ENCODE measurements at places on chromosomes 4 and X.

DNA sequence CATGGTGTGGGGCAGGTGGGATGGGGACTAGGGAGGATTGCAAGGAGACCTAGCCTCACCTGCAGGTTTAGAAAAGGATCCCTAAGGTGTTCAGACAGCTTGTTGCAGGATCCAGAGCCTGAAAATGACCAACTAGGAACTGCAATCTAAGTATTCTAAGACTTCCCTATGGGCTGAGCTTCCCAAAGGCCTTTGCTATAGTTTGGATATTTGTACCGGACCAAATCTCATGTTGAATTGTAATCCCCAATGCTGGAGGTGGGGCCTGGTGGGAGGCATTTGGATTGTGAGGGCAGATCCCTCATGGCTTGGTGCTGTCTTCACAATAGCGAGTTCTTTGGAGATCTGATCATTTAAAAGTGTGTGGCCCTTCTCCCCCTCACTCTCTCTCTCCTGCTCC, 52.1 kb downstream of the GPC3 start:
- DNase-seq = no peak

GRCh38 chr4:145390571-145390970, 91.1 kb upstream of the SMAD1 start:
- DNase-seq = no peak

- no peak for DNase-seq
These were observed 30.7 kb upstream of the CBR4 start for GRCh38 chr4:169040559-169041261.

DNA sequence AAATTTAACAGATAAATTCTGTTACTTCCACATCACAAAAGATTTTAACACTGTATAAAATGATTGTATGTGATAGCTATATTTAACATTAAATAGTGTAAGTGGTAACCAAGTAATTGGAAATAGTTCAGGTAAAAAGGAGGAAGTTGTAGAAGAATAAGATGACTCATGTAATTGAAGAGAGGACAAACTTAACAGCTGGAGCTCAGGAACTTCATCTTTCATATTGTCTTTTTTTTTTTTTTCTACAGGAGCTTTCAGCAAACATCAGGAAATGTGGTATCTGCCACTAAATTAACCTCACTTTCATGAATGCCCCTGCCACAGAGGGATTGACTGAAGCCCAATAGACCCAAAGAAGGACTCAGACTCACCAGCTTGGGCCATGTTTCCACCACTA, 188.4 kb upstream of the VEGFC start:
- DNase-seq = no peak

DNA sequence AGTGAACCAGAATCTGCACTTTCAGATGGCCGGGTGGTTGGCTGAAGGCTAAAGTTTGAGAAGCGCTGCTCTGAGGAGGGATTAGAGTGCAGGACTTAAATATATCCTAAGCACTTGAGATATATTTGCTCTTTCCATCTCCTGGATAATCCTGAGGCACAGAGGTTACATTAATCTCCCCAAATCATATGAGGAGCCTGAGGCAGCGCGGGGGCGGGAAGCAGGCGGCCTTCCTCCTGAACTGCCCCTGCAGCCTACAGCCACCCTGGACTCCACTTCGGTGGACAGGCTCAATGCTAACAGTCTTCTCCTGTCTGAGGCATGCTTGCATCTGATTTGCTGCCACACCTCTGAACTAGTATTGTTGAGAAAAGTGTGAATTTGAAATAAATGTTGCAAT, 72.5 kb downstream of the AFAP1 start:
- DNase-seq = no peak

DNA sequence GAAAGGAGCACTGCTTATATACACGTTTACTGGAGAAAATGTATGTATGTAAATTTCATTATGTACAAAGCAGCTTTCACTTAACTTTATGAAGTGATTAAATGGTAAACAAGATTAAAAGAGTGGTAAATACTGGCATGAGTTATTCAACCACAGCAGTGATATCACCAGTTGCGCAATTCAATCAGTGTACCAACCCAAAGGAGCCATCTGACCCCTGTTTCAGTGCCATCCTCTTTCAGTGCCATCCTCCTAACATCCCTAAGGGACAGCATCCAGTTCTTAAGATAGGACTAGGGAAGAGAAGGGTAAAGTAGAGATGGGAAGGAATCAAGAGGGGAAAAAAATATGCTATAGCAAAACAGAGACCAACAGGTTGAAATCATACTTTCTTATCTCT, 16.2 kb downstream of the HPF1 start:
- no peak for DNase-seq

- no peak for DNase-seq
These were observed 10.9 kb downstream of the DLG3 start for GRCh38 chrX:70455366-70456202.

- no peak for DNase-seq
These were observed 146.8 kb downstream of the KLHL4 start for GRCh38 chrX:87664381-87664780.

DNA sequence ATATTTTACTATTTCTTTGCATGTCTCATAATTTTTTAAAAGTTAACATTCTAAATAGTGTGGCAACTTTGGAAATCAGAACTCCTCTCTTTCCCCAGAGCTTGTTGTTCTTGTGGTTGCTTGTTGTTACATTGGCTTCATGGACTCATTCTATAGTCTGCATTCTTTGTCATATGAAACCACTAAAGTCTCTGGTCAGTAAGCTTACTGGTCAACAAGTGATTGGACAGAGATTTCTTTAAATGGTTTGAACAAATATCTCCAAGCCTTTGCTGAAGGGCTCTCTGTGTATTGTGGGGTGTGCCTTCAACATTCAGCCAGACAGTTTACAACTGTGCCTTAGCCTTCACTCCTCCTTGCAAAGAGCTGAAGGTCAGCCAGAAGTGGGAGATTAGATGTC, 147.2 kb downstream of the OPHN1 start:
- DNase-seq = no peak

All from right forelimb (tissue), 1 donor.